ENCODE measurements at places on chromosomes 6 and 20. TPM values are rescaled to one million over a fixed set of nuclear protein-coding genes. Genes with fewer than 3 reads are reported as not detected.

Gene TSHZ2
- total RNA-seq = 3.9 TPM

Gene KCNK15
- 1.3 TPM for total RNA-seq

Gene MMP24
- total RNA-seq = 10.5 TPM

Gene CRISP3
- total RNA-seq = 0.81 TPM

Gene TMEM170B
- total RNA-seq = 4.2 TPM

Gene HUS1B
- total RNA-seq = 14.7 TPM

Gene PRR18
- total RNA-seq = not detected

Gene TFAP2A
- 1.0 TPM for total RNA-seq

Gene GSTA3
- total RNA-seq = 1.00 TPM
